ENCODE measurements at places on chromosomes 1 and 21.

DNA sequence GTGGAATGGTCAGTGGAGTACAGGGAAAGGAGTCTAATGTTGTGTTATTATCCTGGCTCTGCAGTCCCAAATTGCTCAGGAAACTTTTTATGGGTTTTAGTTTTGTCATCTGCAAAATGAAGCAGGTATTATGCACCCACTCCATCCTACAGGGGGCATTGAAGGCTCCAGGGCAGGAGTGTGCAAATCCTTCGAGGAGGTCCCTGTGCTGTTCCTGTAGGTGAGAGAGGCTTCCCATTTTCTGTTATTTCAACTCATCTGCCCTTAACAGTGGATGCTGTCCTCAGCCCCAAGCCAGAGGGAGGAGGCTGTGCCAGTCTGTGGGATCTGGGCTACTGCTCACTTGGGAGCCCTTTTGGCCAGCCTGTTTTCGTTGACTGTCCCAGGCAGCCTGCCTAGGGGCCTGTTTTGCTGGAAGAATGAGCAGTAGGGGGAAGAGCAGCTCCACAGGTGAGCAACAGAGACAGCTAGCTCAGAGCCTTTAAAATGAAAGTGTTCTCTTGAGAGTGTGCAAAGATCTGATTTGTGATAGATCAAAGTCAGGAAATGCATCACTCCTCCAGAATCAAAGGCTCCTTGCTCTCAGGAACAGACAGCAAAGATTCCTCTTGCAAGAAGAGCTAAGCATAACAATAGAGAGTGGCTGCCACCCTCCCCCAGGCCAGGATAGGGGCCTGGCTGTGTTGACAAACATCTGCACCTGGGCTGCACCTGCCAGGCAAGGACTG, 317.6 kb upstream of the PROX1 start:
- DNase-seq, result no peak

- no peak for DNase-seq
These were observed 478 bp downstream of the C2CD2 start for GRCh38 chr21:41953249-41953830.

GRCh38 chr1:158048371-158049067, 55.1 kb downstream of the KIRREL1 start:
- DNase-seq, result no peak

GRCh38 chr1:208139434-208140045, 104.6 kb downstream of the PLXNA2 start:
- DNase-seq, result no peak

DNA sequence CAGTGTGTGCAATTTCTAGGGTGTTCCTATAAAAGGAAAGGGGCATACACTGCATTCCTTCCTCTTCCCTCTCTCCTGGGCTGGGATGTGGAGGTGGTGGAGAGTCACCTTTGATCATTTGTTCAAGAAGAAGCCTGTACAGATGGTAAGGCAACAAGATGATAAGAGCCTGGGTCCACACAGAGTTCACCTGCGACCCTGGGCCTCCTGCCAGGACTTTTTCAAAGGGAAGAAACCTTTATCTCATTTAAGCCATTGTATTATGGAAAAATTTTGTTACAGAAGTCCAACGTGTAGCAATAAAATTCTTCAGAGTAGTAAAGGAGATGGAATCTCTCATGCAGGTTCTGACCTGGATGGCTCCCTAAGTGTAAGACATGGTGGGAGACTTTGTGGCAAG, 189.1 kb downstream of the MIS18A start:
- no peak for DNase-seq

DNA sequence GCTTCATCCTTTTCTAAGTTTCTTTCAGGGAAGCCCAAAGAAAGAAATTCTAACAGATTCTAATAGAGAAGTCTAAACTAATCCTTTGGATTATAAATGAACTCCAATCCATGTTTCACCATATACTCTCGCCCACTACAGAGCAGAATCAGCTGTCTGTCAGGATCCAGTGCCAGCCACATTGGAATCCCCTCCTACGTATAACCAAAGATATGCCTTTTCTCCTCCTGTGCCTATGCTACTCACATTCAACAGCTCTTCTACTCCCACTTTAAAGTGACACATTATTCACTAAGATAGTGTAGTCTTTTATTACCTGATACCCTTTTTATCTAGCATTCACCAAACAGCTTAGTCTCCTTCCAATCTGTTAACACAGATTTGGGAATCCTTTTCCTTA, 3.1 kb downstream of the ETV3 start:
- DNase-seq, result no peak

DNA sequence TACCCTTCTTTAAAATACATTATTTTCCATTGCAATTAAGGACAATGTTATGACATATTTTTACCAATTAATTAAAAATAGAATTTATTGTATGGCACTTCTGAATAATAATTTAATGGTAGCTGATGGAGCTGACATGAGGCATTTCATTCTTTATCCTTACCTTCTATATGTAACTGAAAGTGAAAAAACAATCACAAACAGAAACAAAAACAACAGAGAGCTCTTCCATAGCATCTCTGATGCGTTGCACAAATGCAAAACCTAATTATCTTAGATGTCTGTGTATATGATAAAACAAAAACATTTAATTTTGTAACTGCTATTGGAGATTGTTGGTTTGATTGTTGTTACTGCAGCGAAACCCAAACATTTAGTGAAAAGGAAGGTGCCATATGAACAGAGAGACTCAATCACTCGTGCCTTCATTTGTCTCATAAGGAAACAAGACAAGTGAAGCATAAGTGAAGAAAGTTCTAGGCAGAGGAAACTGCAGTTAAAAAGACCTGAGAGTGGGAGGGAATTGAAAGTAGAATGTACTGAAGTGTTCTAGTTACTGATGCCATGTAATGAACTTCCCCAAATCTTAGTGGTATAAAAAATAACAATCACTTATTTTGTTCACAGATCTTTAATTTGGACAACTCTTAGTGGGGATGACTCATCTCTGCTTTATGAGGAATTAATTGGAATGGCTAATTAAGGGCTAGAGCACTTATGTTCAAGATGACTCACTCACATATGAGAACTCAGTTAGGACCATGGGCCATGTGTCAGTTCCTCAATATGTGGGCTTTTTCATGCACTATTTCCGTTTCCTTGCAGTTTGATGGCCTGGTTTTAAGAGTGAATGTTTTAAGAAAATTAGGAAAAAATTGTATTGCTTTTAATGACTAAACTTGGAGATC, 245.0 kb upstream of the OLFM3 start:
- DNase-seq, result no peak

GRCh38 chr1:1358433-1359271, at the start of gene MXRA8:
Gene MXRA8, minus strand, starts transcription at chr1:1358555. Its CDS starts 51 bp downstream, at chr1:1358504.
- no peak for DNase-seq

GRCh38 chr1:175512637-175513412, 230.6 kb downstream of the TNR start:
- no peak for DNase-seq

- no peak for DNase-seq
These were observed 65.7 kb upstream of the JUN start for GRCh38 chr1:58849551-58849950.

GRCh38 chr1:52268372-52268771, 97.6 kb downstream of the CC2D1B start:
- peak; percentile 66 for DNase-seq

DNA sequence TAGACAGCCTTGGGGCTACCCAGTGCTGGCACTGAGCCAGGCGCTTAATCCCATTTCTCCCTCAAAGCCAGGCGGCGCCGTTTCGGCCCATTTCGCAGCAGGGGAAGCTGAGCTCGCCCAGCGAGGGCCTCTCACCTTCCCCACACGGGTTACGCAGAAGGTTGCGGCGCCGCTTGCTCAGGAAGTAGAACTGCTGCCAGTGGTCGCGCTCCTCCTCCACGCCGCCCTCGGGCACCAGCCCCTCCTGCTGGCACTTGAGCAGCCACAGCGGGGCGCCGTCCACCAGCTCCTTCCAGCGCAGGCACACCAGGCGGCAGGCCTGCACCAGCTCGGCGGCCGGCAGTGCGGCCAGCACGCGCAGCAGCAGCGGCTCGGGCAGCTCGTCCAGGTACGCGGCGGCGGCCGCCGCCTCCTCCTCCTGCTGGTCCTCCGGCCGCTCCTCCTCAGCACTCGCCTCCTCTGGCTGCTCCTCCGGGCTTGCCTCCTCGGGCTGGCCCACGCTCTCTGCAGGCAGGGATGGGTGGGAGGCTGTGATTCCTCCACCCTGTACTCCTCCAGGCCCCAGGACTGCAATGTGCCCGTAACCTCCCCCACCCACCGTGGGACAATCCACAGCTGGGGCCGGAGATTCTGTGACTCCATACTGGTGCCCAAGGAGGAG, 3.8 kb downstream of the FBXO2 start:
- peak; percentile 74 for DNase-seq

GRCh38 chr1:61612602-61613001, 112.3 kb downstream of the TM2D1 start:
- DNase-seq, result no peak

DNA sequence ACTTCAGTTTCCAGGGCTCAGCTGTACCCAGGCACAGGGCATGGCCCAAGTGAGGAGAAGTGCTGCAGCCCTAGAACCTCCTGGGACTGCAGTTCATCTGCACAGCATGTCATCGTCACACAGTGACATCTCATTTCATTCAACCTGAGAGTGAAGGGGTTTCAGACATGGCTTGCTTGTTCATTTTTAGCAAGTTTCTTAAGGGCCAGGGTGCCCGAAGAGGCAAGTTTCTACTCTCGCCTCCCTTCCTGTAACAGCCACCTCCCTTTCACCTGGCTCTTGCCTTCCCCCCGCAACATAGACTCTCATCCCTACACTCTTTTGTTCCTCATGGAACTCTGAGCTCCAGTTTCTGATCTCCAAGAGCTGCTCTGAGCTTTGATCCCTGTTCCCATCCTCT, 108.1 kb downstream of the C1orf21 start:
- no peak for DNase-seq

- no peak for DNase-seq
These were observed 101.3 kb downstream of the DHRS3 start for GRCh38 chr1:12516741-12517140.

GRCh38 chr21:32604464-32604863, 7.7 kb downstream of the CFAP298 start:
- no peak for DNase-seq

DNA sequence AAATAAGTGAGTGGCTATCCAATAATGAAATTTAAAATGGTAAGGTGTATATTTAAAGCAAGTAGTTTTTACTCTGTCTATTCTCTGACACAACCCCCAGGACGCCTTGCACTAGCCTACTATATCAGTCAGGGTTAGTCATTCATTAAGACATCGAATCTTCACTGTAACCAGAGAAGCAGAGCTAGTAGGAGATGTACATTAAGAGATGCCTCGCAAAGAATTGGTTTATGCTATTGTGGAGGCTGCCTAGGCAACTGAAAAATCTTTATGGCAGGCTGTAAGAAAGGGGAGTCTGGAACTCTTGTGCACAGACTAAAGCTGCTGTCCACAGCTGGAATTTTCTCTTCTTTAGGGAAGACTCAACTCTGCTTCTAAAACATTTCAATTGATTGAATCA, 28.8 kb downstream of the NTNG1 start:
- DNase-seq, result no peak

DNA sequence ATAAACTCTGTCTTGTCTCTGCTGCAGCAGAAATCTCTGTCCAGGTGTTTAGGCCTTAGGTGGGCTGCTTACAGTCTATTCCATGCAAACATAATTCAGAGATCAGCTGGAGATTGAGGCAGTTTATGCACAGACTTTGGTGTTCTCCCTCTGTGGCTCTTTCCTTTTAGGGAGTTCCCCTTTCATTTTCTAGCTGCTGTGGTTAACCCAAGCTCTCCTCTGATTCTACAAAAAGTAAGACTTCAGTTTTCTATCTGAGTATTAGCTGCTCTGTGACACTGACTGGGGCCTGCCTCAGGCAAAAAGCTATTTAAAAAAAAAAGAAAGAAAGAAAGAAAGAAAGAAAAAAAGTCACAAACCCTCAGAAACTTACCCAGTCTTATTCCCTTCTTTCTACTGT, 211.1 kb downstream of the CAMTA1 start:
- no peak for DNase-seq

DNA sequence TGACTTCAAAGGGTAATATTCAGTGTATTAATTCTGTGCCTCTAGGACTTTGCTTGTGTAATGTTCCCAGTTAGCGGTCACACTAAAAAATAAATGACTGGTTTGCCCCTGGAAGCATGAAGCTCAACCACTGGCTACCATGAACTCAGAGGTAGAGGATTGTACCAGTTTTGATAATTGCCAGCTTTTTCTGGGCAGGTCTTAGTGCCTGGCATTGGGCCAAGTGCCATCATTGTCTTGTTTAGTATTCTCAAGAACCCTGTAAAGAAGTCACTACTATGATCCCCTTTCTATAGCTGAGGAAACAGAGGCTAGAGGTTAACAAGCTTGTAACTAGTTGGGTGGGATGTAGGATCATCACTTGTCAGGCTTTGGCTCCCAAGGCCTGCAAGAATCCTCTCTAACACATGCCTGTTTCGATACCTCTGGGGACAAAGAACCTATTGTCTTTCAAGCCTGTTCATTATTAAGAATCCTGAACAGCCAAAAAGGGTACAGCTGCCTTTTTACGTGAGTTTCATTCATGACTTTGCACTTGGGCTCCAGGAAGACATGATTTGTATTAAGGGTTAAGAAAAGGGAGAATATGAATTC, 121.9 kb upstream of the JUN start:
- DNase-seq, result peak; percentile 71

DNA sequence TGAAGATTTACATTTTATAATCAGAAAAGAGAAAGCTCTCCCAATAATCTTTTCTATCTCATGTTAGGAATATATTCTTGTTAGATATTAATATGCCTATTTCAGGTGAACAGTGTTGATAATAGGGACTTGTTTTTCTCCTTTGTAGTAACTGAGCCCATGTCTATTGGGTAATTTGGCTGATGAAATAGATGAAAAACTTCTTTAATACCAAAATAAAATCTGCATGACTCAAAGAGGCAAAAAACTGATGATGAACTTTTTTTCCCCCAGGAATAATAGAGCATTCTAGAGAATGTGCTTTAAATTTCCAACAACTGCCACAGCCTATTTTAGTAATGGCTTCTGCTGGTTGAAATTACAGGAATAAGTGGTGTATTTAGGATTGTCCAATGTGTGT, 178.9 kb upstream of the GREM2 start:
- no peak for DNase-seq

GRCh38 chr1:5992814-5993555, 760 bp upstream of the NPHP4 start:
- no peak for DNase-seq

DNA sequence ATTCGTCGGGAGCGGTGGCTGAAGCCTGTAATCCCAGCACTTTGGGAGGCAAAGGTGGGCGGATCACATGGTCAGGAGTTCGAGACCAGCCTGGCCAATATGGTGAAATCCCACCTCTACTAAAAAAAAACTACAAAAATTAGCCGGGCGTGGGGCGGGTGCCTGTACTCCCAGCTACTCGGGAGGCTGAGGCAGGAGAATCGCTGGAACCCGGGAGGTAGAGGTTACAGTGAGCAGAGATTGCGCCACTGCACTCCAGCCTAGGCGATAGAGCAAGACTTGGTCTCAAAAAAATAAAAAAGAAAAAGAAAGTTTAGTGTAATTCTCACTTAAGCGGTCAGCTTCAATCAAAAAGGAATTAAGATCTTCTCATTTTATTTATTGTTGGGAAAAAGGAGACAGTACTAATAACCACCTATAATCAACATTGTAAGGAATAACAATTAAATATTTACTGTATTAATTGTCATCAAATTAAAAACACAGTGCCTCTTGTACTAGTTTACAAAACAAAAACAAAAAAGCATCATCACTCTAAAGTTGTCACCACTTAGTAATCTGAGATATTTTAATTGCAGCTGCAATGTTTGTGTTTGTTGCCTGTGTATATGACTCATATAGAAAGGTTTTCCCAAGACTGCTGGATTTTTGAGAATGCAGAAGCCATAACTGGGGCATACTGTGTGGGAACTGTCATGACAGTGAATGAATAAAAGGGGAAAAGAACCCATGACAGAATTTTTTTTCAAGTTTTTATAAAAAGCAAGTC, 3.7 kb downstream of the FBXO42 start:
- peak; percentile 30 for DNase-seq

All from SK-MEL-5 (cell line).